ENCODE measurements at places on chromosomes 6 and 20. TPM values are rescaled to one million over a fixed set of nuclear protein-coding genes. Genes with fewer than 3 reads are reported as not detected.
A peak's percentile ranks its signal among the peaks of the same experiment; 100 is the strongest.

Gene SLC35D3
- not detected for total RNA-seq

DNA sequence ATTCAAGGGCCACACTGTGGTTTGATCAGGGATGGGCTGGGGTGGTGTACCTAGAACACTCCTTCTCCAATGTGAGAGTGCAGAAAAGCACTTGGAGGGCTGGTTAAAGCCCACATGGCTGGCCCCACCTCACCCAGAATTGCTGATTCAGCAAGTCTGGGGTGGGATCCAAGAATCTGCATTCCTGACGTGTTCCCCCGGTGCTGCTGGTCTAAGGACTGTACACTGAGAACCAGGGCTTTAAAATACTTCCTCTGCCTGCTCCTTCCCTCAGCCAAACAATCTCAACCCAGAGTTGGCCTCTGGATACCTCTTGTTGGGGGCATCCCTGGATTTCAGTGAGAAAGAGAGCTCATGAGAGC, 13.4 kb upstream of the OCSTAMP start:
- no peak overlapping the region for H3K27ac ChIP-seq
- peaks cover 14% of the 10 kb centered on the region for H3K4me1 ChIP-seq
- H3K4me3 ChIP-seq: no peak overlapping the region
- H3K27me3 ChIP-seq: no peaks in the 10 kb centered on the region

Gene BIRC7
- total RNA-seq: not detected

Gene NKX2-2
- not detected for total RNA-seq

Gene HS3ST5
- 0.33 TPM for total RNA-seq

DNA sequence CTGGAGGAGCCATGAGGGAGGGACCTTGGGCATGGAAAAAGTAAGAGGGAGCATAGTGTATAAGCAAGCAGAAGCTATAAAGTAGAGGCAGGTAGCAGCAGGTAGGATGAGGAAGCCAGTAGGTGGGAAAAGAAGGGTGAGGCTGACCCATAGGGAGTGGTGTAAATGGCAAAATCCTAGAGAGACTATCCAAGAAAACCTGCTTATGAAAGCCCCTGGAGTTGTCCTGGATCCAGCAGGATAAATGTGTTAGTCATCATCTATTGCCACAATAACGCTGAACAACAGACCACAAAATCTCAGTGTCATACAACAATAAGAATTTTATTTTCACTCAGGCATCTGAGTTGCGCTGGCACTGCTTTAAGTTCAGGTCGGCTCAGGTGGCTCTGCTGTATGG, 30.2 kb downstream of the CHD6 start:
- H3K4me3 ChIP-seq: no peak overlapping the region
- H3K27me3 ChIP-seq: no peaks in the 10 kb centered on the region
- peaks cover 3% of the 10 kb centered on the region for H3K36me3 ChIP-seq

- H3K4me3 ChIP-seq: no peak overlapping the region
- DNase-seq: peak; percentile 42
- H3K27me3 ChIP-seq: no peaks in the 10 kb centered on the region
- H3K27ac ChIP-seq: no peak overlapping the region
- peaks cover 12% of the 10 kb centered on the region for H3K4me1 ChIP-seq
These were observed 311.2 kb downstream of the NRN1 start for GRCh38 chr6:5695260-5696245.

Gene MCCD1
- not detected for total RNA-seq

- no peaks in the 10 kb centered on the region for H3K27me3 ChIP-seq
- no peaks in the 10 kb centered on the region for H3K4me1 ChIP-seq
- H3K27ac ChIP-seq: no peak overlapping the region
- no peak for DNase-seq
- H3K4me3 ChIP-seq: no peak overlapping the region
These were observed 77.0 kb downstream of the FAM120B start for GRCh38 chr6:170383466-170384035.

DNA sequence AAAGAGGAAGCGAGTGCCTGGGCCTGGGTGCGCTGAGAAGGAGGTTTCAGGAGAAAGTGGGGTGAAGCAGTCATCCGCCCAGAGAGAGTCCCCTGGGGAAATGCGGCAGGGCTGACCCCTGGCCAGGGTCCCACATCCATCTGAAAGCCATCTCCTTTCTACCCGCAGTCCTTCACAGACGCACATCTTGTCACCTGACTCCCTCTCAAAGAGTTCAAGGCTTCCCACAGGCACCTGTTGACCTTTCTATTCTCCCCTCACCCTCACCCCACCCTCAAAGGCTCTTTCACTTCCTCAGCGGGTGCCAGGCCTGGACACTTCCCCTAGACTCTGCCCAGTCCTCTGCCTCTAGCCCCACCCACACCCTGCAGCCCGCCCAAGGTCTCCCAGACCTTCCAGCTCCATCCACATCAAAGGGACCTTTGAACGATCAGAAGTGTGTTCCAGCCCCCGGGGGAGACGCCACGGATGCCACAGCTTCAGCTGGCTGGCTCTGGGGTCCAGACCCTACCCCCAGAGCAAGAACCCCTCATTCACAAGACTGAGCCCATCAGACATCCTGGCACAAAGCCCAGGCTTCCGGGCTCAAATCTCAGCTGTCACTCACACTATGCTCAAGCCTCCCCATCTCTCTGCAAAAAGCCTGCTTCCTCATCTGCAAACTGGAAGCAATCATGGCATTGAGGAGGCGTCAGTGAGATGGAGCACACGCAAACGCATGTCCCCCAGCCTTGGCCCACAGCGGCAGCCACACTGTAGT, 2.1 kb downstream of the CTSZ start:
- H3K4me3 ChIP-seq: peak overlapping the region; percentile 83
- DNase-seq: no peak
- no peaks in the 10 kb centered on the region for H3K27me3 ChIP-seq

DNA sequence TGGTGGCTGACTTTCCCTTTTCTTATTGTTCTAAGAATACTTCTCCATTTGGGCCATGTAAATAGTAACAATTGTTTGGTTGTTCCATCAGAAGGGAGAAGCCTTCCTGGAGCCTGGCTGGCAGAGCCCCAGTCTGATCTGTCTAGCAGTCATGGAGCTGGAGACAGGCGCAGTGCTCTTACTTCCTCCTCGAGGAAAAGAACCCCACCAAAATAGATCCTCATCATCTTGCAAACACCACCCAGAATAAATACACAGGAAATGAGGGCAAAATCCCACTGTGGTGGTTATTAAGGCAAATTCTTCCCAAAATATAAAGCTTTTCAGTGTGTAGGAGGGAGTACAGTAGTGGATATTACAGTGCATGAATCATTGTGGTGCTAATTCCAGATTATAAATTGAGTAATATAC, 195.1 kb upstream of the SGK1 start:
- DNase-seq: no peak
- no peaks in the 10 kb centered on the region for H3K27me3 ChIP-seq
- H3K27ac ChIP-seq: no peak overlapping the region
- no peaks in the 10 kb centered on the region for H3K36me3 ChIP-seq
- H3K4me1 ChIP-seq: peaks cover 15% of the 10 kb centered on the region

Gene PRPF6
- 46.1 TPM for total RNA-seq

Gene PRL
- total RNA-seq: not detected

Gene SCUBE3
- total RNA-seq: 3.3 TPM

DNA sequence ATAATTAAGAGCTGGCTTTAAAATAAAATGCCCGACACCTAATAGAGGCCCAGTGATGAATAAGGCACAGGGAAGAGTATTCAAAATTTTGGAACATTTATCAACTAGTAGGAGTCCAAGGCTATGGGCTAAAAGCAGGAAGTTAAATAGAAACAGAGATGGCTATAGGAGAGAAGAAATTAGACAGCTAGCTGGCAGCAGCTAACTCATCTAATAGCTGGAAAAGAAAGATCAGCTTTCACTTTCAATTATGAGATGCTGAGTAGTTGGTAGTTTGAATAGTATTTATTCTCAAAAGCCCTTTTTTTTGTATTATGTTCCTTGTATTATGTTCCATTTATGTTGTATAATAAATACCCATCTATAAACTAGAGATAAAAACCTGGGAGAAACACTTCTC, 215.7 kb downstream of the SLC35F1 start:
- no peak for DNase-seq
- no peaks in the 10 kb centered on the region for H3K4me1 ChIP-seq
- H3K27me3 ChIP-seq: no peaks in the 10 kb centered on the region

DNA sequence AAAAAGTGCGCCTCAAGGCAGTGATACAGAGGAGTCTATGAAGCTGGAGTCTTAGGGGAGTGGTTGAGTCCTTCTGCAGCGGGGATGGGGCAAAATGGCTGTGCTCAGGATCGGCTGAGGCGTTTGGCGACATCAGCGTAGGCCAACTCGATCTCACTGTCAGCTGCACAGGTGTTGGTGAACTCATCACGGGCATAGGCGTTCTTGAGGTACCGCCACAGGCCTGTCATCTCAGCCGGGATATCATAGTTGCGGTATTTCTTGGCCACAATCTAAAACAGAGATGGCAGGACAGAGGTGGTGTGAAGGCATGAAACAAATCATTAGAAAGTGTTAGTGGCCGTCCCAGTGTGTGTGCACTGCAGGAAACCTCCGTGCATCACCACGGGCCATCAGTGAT, 112.7 kb downstream of the CLIC5 start:
- H3K27ac ChIP-seq: no peak overlapping the region
- no peaks in the 10 kb centered on the region for H3K36me3 ChIP-seq
- no peak overlapping the region for H3K4me3 ChIP-seq
- H3K4me1 ChIP-seq: peaks cover 6% of the 10 kb centered on the region
- H3K27me3 ChIP-seq: no peaks in the 10 kb centered on the region

DNA sequence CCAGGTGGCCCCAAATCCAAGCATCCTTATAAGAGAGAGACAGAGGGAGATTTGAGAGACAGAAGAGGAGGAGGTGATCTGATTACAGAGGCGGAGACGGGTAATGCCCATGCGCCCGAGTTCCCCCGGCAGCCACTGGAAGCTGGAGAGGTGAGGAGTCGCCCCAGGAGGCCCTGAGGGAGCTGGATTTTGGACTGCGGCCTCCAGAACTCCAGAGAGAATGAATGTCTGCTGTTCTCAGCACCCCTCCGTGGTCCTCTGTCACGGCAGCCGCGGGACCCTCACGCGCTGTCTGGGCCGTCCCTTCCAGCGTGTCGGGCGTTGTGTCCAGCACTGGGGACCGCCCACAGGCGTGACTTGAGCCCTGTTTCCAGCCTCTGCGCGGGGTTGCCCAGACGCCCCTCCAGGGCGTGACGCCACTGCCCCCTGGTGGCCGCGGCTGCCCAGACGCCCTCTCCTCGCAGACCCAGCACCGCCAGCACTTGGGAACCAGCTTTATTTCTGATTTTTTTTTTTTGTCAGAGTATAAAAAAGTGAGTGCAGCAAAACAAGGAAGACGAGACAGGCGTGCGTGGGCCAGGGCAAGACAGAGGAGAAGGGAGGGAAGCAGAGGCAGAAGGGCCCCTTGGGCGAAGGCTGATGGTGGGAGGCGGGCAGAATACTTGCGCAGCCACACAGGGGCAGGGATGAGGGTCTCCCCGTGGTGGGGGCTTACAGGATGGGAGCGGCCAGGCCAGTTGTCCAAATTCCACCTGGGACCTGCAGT, 4.1 kb upstream of the ZNF512B start:
- DNase-seq: peak; percentile 96
- no peaks in the 10 kb centered on the region for H3K36me3 ChIP-seq
- H3K27ac ChIP-seq: peak overlapping the region; percentile 74
- H3K4me3 ChIP-seq: peak overlapping the region; percentile 46

DNA sequence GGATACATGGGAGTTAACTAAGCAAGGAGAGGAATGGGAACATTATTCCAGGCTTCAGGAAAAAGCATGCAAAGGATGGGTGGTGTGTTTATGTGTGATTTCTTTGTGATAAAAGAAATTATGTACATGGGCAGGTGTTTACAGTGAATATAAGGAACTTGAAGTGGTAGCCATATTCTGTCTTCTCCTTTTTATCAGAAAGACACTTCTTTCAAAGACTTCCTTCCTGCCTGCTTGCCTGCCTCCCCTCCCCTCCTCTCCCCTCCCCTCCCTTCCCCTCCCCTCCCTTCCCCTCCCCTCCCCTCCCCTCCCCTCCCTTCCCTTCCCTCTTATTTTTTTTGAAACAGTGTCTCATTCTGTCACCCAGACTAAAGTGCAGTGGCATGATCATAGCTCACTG, 14.4 kb downstream of the CYB5R4 start:
- DNase-seq: no peak
- no peaks in the 10 kb centered on the region for H3K36me3 ChIP-seq
- H3K27ac ChIP-seq: no peak overlapping the region
- no peak overlapping the region for H3K4me3 ChIP-seq
- H3K4me1 ChIP-seq: no peaks in the 10 kb centered on the region

Gene MUCL3
- not detected for total RNA-seq

Gene LY6G5C
- total RNA-seq: 2.0 TPM

Gene IL17F
- not detected for total RNA-seq

- H3K27me3 ChIP-seq: no peaks in the 10 kb centered on the region
- H3K36me3 ChIP-seq: peaks cover 98% of the 10 kb centered on the region
- DNase-seq: no peak
- H3K4me1 ChIP-seq: no peaks in the 10 kb centered on the region
These were observed 14.0 kb upstream of the GSTA4 start for GRCh38 chr6:53009056-53009455.

Gene SOBP
- 18.6 TPM for total RNA-seq

DNA sequence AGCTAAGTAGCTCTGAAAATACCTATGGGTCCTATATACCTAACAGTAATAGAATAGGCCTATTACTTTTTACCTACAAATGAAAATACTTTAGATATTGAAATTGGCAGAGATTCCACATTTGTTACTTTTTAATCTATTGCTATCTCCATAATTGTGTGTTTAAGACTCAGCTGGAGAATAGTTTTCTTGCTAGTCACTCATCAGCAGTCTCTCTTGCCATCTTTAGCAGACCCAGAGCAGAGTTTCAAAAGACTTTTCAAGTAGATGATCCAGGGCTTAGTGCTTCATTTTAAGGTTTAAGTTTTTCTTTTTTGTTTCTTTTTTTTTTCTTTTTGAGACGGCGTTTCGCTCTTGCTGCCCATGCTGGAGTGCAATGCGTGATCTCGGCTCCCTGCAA, 12.9 kb downstream of the ANKS1A start:
- no peaks in the 10 kb centered on the region for H3K36me3 ChIP-seq
- no peak for DNase-seq
- H3K4me3 ChIP-seq: no peak overlapping the region
- no peaks in the 10 kb centered on the region for H3K4me1 ChIP-seq

DNA sequence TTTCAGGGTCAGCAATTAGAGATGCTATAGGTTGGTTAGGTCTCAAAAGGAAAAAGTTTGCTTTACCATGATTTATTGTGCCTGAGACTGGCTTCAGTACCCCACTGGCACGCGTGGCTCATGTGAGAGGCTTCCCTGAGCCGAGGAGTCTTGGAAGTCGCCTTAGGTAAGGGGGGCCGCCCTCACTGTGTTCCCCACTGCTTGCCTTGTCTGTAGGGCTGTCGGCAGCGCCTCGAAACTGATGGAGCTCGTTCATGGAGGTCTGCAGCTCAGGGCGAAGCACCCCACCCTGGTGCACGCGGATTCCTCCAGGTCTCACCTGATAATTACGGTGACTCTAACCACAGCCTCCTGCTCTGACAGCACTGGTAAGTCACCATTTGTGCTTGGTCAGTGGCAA, 39.2 kb downstream of the FRMD1 start:
- H3K27ac ChIP-seq: no peak overlapping the region
- H3K36me3 ChIP-seq: no peaks in the 10 kb centered on the region
- no peaks in the 10 kb centered on the region for H3K27me3 ChIP-seq

GRCh38 chr20:36299459-36299858, 6.7 kb upstream of the DLGAP4 start:
- H3K36me3 ChIP-seq: no peaks in the 10 kb centered on the region
- H3K27ac ChIP-seq: no peak overlapping the region
- DNase-seq: no peak
- no peaks in the 10 kb centered on the region for H3K4me1 ChIP-seq

All from esophagus muscularis mucosa (tissue), 4 donors.